ENCODE measurements at places on chromosomes 6 and 20.

DNA sequence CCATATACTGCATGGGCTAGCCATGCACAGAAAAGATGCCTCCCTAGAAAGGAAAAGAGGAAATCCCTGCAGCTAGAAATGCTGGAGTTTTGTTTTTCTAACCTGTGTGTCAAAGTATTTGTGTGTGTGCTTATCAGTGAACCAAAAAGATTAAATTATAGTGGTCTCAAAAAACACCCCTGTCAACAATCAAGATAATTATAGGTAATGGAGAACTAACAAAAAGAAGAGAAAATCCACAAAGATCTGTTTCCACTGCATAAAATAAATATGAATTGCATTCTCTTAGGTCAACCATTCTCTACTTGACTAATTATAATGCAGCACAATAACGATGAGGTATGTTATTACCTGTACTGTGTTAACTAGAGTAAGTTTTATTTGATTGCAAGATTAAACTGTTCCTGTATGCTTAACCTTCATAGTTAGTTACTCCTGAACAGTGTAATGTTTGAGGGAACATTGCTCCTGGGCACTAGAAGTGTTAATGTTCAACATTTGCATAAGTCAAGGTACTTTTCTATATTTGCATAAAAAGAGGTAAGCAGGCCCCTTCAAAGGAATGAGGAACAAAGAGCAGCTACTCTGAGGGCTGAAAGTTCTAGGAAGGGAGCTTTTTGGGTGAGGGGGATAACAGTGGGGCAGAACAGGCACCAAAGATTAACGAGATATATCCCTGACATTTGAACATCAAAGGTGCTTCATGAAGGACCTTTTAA lies 212.1 kb downstream of the BTBD9 start:
- DNase-seq = no peak

- DNase-seq = no peak
Observed at GRCh38 chr6:134756374-134757025, 193.4 kb downstream of the ALDH8A1 start.

DNA sequence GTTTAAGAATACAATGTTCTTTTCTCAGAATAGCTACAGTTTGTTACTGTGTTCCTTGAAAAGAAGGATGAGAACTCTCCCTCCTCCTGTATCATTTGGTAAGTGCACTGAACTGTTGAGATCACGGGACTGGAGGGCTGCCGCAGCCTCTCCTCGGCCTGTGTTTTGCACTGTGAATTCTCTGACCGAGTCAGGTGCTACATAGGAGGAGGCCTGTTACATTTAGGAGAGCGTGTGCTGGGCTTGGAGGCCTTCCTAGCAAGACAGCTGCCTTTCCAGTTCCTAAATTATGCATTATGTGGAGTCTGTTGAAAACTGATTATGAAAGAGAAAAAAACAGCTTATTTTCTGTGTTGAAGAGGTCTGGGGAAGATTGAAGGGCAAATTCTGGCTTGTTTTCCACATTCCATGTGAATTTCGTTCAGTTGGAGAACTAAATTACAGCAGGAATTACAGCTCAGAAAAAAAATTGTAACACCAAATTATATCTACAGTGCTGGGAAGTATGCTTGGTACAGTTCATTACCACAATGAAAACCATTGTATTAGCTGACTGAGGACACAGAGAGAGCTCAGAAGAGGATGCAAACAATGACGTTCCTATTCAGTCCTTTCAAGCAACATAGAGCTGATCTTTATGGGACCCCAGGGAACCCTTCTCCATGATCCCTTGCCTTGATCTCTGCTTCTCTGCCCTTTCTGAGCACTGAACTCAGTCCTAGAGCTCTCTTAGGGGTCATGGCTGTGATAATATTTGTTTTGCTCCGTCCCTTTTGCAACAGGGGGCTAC lies 2.8 kb downstream of the TMC2 start:
- DNase-seq = no peak

DNA sequence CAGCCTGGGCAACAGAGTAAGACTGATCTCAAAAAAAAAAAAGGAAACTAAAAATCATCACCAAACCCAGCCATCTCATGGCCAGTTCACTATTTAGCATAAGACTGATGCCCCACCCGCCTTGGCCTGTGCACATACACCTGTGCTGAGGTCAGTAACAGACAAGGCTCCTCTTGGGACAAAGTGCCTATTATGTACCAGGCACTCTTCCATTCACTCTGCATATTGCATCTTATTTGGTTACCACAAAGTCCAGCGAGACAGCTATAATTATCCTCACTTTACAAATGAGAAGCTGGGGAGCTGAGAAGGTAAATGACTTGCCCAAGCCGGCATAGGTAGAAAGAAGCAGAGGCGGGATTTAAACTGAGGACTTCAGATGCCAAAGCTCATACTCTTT lies 3.8 kb downstream of the PTPRT start:
- no peak for DNase-seq

DNA sequence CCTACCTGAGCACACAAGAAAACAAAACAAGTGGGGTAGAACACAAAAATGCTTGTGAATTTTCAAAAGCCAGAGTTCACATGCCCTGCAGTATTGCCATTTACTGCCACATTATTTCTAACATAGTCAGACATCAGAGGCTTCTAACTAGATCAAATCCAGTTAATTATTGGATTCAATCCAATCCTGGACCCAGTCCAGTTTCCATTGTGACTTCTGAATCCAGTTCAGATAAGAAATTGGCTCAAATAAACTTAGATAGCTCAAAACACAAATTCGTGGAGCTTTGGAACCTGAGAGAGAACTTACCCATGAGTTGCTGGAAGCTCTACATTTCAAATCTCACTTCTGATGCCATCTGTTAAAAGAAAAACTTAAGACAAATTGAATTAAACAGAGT lies 85.2 kb upstream of the ANKEF1 start:
- DNase-seq = no peak

- no peak for DNase-seq
Observed at GRCh38 chr6:126886106-126886505, 232.4 kb upstream of the RSPO3 start.

- DNase-seq = no peak
Observed at GRCh38 chr6:35089216-35089934, 51.8 kb downstream of the TCP11 start.

GRCh38 chr20:5191829-5192569 lies 65.2 kb downstream of the CDS2 start:
- DNase-seq = peak; percentile 46

GRCh38 chr6:87068795-87069194 lies 26.1 kb downstream of the CGA start:
- DNase-seq = no peak

- peak; percentile 33 for DNase-seq
Observed at GRCh38 chr6:75349262-75349984, 64.8 kb upstream of the TMEM30A start.

GRCh38 chr20:32946629-32947028 lies 57.6 kb downstream of the SUN5 start:
- DNase-seq = no peak

DNA sequence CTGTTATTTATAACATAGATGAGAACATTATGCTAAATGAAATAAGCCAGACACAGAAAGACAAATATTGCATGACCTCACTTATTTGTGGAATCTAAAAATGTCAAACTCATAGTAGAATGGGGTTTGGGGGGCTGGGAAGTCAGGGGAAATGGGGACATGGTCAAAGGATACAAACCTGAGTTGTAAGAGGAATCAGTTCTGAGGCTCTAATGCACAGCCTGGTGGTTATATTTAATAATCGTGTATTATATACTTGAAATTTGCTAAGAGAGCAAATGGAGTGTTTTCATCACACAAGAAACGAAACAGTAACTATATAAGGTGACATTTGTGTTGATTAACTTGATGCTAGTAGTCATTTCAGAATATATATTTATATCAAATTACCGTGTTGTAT lies 40.8 kb upstream of the GFOD1 start:
- no peak for DNase-seq

DNA sequence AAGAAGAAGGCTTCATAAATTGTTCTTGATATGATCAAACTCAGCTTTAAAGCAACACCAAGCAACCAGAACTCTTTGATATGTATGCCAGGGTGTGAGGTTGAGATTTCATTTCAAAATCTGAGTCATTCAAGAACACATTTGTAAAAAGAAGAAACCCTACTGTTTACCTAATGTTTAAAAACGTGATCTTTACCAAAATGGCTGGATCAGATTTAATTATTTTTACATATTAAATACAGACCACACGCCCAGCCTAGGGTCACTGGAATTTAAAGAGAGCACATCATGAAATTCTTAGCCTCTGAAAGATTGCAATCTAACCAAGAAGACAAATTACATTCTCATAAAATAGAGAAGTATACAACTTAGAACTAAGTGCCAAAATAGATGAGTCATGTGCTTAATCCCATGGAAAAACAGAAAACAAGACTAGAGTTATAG lies 206.8 kb upstream of the SMLR1 start:
- no peak for DNase-seq

DNA sequence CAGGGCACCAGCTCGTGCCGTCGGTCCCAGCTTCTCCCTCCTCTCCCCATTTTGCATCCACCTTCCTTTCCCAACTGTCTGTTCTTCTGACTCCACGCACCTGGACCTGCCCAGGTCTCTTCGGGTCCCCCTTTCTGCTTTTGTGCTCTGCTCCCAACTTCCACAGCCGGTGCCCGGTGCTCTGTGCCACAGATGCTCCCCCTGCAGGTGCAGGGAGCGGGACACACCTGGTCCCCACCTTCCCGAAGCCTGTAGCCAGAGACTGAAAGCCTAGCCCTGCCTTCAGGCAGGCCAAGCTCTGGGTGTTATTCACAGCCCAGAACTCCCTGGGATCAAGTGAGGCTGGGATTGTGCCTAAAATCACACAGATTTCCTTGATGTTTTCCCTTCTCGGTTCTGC lies 24.6 kb upstream of the BMP7 start:
- DNase-seq = no peak

DNA sequence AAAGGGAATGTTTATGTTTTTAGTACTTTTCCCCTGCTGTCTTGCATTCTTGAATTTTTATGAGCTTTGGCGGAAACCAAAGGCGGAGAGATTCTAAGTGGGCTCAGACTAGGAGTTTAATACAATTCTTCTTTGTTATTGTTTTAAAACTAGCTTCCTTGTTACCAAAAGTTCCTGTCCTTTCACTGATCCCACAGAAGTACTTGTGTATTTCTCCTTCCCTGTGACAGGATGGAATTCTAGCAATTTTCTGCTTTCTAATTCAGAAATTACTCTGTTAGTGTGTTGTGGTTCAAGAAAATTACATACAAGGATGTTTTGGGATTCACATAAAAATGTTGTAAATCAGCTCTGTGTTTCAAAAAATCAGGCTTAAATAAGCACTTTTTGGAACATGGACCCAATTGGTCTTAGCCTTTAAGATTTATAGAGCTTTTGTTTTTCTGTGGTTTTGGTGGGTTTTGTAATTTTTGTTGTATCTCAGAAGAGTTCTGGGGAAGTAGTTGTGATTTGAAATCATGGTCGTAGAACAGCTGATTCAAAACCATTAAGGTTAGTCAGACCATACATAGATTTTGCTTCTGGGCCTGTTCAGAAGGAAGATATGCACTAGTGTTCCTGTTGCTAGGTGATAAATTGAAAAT lies 17.6 kb upstream of the CTAGE9 start:
- DNase-seq = no peak

- DNase-seq = no peak
Observed at GRCh38 chr6:105346052-105346451, 56.8 kb downstream of the PREP start.

- DNase-seq = no peak
Observed at GRCh38 chr20:3935295-3935955, 46.2 kb downstream of the PANK2 start.

DNA sequence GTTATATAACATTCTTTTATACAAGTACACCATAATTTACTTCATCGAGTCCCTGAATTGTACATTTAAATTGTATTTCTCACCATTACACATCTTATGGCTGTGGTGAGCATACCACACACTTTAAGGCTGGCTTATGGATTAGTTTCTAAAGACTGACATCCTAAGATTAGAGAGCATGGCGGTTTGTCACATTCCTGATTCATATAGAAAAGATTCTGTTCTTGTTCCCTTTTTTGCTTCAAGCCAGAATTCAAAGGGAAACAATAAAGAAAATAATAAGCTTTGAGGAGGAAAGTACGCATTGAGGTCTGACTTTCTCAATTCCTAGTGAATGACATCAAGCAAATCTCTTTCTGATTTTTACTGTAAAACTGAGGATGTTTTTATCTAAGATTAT lies 2.5 kb downstream of the BTN1A1 start:
- DNase-seq = no peak

DNA sequence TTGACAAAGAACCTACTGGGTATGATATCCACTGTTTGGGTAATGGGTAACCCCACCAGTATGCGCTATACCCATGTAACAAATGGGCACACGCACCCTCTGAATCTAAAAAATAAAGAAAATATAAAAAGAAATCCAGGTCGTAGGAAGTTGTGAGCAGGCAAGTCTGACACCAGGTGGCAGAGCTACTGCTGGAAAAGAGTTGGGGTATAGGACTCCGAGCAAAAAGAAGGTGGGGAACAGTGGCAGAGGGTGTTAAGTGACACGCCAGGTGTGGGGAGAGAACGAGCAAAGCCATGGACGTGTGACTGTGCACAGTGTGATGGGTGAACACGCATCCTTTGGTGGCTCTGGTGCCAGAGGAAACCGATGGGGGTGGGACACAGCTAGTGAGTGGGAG lies 46.7 kb downstream of the NOX3 start:
- no peak for DNase-seq

- no peak for DNase-seq
Observed at GRCh38 chr20:19652591-19653026, 105.4 kb upstream of the RIN2 start.

GRCh38 chr20:63290677-63291472 lies 2.1 kb upstream of the COL20A1 start:
- DNase-seq = no peak

DNA sequence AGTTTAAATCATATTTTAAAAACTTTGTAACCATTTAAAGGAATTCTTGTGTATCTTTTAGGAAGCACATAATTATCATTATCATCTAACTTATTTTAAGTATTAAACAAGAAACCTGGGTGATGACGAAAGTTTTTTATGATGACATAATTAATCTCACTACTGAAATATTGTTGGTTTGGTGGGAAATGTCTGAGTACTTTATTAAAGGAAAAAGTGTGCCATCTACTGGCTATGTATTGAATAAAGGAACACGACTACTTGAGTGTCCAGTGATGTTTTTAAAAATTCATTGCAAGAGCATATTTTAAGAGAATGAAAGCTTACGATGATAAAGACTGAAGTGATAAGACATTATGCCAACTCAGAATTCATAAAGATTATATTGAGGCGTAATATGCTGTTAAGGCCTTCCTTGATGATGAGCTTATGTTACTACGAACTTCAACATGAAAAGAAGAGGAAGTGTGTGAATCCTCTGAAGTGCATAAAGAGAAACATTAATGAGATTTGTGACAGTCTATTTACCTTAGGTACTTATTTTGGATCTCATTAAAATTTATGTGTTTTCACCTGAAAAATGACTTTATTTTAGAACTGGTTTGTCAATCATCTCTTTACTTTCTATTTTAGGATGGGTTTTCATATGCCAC lies 12.0 kb upstream of the TRMT11 start:
- DNase-seq = no peak

DNA sequence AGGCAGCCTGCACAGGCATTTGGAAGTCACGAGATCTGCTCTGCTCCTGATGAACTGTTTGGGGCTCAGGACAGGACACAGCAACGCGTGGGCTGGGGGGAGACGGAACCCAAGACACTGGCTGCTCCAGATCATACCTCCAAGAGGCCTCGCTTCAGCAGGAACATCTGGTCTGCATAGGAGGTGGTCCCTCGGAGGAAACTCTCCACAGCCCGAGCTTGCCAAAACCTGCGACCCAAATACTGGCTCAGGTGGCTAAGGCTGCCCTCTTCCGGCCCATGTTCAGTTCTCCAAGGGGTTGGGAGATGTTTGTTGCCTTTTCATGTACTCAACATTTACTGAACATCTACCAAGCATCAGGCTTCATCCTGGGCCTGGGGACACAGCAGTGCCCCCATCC lies 51.7 kb downstream of the MYH7B start:
- DNase-seq = no peak

Measured in pulmonary artery endothelial cell (primary cell).